T1000 (cell line): ENCODE measurements at places on chromosomes 2 and 18.

DNA sequence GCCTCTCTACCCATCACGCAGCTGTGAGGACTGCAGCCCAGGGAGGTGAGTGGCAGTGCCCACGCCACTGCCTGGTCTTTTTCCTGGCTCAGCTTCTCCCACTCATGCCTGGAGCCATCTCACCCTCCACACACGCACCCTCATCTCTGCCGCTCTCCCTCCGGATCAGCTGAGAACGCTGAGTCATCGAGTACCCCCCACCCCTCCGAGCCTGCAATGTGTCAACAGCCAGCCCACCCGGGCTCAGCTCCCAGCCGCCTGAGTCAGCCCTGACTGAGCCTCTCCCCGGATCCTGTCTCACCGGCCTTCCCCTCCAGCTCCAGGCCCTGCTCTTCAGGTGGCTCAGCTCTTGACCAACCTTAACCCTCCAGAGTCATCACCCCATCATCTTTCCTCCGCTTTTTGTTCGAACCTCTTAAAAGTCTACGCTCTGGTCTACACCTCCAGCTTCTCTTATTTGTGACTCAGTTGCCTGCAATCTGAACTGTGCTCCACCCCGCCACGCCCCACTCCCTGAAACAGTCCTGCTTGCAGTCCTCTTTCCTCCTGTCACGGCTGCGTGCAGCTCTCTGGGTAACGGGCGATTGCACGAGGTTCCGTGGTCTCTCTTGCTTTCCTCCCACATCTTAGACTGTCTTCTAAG lies 94.4 kb upstream of the ASAP2 start:
- DNase-seq = peak; percentile 83

- DNase-seq = no peak
Observed at GRCh38 chr2:216090369-216090786, 8.7 kb downstream of the TMEM169 start.

GRCh38 chr2:44804406-44805265 lies 136.9 kb upstream of the SIX3 start:
- no peak for DNase-seq

DNA sequence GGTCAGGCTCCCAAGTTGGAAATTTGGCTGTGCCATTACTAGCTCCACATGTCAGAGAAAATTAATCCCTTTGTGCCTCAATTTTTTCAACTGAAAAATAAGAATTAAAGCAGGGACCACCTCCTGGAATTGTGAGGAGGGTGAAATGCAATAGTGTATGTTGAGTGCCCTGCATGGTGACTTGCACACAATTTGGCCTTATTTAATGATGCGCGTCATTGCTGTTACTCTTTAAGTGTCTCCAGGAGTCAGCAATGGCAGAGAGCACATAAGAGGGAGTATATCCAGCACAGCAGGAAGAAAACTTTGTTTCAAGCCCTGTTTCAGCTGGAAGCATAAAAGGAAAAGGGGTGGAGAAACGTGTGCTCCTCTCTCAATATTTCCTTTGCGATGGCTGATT lies 215.8 kb downstream of the ALK start:
- no peak for DNase-seq

DNA sequence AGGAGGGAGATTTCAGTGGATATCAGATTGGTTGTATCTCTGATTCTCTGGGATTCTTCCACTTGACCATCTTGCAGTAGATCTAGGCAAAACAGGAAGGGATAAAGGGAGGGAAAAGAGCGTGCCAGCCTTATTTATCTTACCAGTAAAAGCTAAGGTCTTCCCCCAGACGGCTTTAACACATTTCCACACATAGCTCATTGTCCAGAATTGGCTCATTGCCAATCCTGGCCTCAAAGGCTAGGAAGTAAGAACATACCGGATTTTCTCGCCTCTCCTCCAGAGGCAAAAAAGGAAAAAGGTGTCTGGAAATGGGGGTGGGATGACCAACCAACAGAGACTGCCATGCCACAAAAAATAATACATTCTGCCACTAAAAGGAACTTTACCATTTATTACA lies 411.6 kb upstream of the NRP2 start:
- DNase-seq = no peak

DNA sequence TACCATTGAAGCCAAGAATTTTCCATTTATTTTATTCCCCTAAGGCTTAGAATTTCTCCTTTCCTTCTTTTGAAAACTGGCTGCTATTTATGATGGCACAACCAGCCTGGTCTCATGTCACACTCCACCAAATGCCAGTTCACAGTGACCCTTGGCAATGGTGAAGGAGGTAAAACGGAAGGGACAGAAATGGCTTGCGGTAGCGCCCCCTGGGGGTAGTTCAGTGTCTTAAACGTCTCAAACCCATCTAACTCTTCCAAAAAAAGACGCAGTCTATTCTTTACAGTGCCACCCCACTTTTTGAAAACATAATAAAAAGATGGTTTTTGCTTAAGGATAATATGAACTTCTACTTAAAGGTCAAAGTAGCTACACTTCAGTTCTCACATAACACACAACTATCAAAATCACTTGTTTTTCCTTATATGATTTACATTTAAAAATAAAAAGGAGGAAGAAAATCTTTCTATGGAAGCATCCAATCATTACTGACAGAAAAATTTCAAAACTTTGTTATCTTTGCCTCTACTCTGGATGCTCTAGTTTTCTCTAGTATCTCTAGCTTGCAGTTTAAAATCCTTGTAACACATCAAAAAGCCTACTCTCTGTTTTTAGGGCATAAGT lies 28.0 kb downstream of the PNO1 start:
- no peak for DNase-seq

DNA sequence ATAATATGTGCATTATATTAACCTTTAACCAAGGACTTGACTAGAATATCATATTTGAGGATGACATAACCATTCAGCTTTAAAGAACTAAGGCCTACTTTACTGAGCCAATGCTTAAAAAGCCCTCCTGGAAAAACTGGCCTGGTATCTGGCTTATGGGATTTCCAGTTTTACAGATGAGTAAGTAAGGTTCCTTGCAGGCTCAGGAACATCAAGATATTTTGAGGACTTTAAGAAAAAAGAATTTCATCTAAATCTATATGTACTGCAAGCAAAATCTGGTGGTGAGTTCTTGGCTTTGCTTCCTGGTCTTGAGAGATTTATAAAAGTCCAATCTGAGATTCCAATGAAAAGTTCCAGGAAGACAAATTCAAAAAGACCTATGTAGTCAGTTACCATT lies 417.0 kb upstream of the NRXN1 start:
- no peak for DNase-seq

- no peak for DNase-seq
Observed at GRCh38 chr2:5729416-5729815, 37.2 kb downstream of the SOX11 start.

- no peak for DNase-seq
Observed at GRCh38 chr2:23824777-23825212, 102.1 kb downstream of the ATAD2B start.

DNA sequence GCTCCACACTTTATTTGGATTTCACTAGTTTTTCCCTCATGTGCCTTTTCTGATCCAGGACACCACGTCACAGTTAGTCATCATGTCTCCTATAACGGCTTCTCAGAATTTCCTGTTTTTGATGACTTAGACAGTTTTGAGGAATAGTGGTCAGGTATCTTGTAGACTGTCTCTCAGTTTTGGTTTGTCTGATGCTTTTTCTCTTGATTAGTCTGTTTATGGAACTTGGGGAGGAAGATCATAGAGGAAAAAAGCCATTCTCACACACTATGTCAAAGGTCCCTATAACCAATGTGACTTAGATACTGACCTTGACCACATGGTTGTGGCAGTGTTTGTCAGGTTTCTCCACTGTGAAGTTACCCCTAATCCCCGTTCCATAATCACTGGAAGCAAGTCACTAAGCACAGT lies 89.0 kb downstream of the RAPH1 start:
- no peak for DNase-seq

- no peak for DNase-seq
Observed at GRCh38 chr2:9623151-9623550, 7.6 kb downstream of the YWHAQ start.

GRCh38 chr2:226678422-226678821 lies 121.2 kb downstream of the IRS1 start:
- DNase-seq = no peak

DNA sequence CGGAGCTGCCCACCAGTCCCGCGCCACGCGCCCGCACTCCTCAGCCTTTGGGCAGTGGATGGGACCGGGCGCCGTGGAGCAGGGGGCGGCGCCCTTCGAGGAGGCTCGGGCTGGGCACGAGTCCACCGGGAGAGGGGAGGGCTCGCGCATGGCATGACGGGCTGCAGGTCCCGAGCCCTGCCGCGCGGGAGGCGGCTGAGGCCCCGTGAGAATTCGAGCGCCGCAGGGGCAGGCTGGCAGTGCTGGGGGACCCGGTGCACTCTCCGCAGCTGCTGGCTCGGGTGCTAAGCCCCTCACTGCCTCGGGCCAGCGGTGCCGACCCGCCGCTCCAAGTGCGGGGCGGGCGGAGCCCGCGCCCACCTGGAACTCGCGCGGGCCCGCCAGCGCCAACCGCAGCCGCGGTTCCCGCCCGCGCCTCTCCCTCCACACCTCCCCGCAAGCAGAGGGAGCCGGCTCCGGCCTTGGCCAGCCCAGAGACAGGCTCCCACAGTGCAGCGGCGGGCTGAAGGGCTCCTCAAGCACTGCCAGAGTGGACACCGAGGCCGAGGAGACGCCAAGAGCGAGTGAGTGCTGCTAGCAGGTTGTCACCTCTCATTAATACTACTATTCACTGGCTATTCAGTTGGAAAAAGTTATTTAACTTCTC lies 3.6 kb upstream of the TTC21B start:
- DNase-seq = peak; percentile 11

DNA sequence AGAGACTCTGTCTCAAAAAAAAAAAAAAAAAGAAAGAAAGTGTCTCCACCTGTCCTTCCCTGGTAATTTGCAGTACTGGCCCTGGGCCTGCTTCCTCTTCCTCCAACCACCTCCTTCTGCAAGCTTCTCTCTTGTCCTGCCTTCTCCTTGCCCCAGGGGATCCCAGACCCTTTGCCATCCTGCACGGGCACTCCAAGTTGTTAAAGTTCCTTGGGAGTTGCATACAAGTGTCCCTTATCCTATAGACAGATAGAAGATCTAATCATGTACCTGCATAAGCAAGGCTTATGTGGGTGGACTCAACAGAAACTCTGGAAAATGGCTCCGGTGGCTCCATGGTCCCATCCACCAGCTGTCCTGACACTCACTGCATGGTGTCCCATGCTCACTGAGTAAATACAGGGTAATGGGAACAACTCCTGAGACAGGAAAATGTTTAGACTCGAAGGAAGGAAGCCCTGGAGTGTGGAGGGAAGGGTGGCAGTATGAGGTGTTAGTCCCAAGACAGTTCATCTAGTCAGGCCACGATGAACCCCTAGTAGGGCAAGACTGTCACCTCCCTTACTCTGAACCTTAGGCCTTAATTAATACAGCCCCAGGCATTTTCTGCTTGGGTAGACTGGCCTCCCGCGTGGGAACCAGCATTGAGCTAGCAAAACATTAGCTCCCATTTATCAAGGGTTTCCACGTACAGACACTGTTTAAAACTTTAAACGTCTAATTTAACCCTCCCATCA lies 17.1 kb downstream of the ODC1 start:
- no peak for DNase-seq

- DNase-seq = peak; percentile 46
Observed at GRCh38 chr2:11688222-11689069, 18.5 kb upstream of the NTSR2 start.

- DNase-seq = no peak
Observed at GRCh38 chr2:30287190-30287840, 56.0 kb downstream of the LBH start.

DNA sequence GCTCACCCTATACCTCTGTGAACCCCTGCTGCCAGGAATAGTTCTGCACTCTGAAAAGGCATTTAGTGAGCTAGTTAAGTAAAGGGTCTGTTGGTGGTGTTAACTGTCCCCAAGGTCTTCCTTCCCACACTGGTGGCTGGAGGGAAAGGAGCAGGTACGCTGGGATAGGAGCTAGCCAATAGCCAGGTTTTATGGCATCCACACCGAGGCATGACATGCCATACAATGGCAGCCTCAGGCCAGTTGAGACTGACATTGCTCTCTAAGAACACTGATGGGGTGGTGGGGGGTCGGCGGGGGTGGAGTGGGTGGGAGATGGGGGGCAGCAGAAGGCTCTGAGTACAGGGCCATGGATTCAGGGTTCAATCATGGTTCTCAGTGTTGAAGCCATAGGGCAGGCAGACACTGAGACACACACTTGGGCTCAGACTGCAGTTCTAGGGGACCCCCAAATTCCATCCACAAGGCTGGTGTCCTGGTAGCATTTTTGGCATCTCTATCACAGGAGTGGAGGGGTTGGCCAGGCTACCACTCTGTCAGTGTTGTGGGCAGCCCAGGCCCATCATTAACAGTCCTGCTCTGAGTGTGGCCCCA lies 136.0 kb downstream of the CTIF start:
- no peak for DNase-seq

DNA sequence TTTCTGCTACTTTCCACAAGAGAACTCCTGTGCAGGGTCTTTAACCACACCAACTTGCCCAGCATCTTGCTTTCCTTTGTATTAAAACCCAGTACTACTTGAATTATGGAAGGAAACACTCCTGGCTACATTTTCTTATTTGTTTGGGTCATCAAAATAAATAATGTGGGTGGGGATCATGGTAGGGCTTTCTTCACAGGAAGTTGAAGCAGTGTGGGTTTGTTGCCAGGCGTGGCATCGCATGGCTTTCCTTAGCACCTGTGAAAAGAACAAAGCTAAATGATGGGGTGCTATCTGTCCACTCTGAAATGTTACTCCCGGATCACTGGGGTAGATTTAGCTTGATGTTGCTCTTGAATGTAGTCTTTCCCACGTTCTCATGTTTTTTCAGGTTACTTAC lies 18.7 kb downstream of the ARHGAP25 start:
- DNase-seq = no peak

DNA sequence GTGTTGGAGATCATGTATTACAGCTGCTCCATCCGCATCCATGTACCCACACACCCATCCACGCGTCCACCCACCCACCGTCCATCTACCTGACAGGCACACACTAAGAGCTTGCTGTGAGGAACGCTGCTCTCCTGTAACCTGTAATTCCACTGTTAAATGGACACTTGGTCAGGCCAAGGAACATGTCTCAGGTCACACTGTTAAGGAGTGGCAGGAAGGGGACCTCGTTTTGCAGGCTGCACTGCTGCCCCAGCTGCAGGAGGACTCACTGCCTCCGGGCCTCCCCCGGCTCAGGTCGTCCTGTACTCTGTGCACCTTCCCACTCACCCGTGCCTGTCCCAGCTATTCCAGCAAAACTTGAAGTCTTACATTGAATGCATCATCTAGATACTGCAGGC lies 170.5 kb downstream of the EIPR1 start:
- DNase-seq = no peak
